Nucleus accumbens (tissue), 56 donors: ENCODE measurements at places on chromosomes 16 and 17.

GRCh38 chr16:84465154-84465553, 39.3 kb downstream of the MEAK7 start:
- no peak for DNase-seq

DNA sequence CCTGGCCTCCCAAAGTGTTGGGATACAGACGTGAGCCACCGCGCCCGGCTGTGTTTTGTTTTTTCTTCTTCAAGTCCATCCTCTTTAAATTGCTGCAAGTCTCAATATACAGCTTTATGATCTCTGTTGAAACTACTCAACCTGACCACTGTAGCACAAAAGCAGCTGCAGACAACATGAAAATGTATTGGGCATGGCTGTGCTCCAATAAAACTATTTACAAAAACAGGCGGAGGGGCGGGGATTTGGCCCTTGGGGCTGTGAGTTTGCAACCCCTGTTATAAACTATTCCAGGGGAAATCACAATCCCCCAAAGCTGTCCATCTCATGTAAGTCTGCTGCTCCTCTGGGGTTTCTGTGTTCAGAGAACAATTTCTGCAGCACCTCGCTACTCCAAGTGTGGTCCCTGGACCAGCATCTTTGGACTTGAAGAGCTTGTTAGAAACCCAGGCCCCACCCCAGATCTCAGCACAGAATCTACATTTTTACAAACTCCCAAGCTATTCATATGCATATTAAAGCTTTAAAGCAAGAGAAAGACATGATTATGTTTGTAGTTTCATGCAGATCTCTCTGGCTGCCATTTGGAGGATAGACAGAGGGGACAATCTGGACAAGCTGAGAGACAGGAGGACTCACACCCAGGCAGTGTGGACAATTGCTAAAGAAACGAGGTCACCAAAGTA, 33.6 kb downstream of the TEKT5 start:
- DNase-seq, result no peak

- DNase-seq, result no peak
Measured at GRCh38 chr17:46916623-46917022, 6.3 kb upstream of the GOSR2 start.

DNA sequence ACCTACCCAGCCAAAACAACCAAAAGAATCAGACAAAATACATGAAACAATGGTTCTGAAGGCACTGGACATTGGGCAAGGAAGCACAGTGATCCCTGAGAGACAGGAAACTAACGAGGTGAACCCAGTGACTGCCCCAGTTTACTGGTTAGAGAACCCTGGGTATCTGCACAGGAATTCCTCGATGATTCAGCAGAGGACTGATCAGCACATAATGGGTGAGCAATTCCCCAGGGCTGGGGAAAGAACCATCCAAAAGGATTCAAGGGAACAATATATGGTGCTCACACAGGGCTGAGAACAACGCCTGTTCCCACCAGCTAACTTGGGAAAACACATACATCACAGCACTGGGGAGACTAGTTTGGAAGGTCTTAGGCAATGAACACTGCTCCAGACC, 167.2 kb downstream of the PARN start:
- DNase-seq, result no peak

DNA sequence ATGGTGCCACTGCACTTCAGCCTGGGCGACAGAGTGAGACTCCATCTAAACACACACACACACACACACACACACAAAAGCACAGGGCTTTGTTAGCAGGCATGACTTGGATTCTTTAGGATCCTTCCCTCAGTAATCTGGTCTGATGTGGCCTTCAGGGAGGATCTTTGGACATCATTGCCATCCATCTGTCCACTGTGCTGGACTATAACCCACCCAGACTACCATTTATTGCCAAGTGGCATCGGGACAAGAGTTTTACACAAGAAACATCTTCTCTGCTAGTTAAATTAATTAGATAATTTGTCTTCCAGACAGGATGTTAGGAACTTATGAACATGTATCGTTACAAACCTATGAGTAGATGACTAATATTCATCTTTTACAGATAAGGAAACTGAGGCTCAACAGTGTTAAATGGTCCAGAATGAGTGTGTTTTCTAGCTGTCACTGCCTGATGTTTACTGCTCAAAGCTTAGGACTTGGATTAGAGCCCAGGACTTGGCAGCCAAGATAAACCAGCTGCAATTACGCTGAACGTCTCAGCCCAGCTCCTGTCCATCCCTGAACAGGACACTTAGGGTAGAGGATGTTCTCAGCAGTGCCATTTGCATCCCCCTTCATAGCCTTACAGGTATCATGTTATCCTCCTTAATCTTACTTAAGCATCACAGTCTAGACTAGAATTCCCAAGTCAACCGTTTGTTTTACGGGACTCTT, 285.8 kb downstream of the WWOX start:
- no peak for DNase-seq

- no peak for DNase-seq
Measured at GRCh38 chr17:58322581-58323185, 5.9 kb downstream of the TSPOAP1 start.

GRCh38 chr17:12342609-12343435, 322.1 kb downstream of the MAP2K4 start:
- no peak for DNase-seq

GRCh38 chr16:621526-622105, 9.2 kb upstream of the WFIKKN1 start:
- peak; percentile 49 for DNase-seq

DNA sequence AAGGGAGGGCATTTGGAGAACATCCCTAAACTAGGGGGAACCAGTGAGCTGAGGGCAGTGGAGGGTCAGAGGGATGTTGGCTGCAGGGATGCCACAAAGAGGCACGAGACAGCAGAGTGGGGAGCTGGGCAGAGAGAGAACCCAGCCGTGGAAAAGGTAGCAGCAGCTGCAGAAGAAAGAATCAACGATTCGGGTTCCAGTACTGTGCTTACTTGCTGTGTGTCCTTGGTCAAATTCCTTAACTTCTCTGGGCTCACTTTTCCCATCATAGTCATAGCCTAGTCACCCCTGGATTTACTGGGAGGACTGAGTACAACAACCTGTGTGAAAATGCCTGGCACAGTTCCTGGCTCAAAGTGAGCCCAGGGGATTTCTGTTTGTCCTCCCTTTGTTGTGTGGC, 12.8 kb upstream of the MMP2 start:
- DNase-seq, result no peak

DNA sequence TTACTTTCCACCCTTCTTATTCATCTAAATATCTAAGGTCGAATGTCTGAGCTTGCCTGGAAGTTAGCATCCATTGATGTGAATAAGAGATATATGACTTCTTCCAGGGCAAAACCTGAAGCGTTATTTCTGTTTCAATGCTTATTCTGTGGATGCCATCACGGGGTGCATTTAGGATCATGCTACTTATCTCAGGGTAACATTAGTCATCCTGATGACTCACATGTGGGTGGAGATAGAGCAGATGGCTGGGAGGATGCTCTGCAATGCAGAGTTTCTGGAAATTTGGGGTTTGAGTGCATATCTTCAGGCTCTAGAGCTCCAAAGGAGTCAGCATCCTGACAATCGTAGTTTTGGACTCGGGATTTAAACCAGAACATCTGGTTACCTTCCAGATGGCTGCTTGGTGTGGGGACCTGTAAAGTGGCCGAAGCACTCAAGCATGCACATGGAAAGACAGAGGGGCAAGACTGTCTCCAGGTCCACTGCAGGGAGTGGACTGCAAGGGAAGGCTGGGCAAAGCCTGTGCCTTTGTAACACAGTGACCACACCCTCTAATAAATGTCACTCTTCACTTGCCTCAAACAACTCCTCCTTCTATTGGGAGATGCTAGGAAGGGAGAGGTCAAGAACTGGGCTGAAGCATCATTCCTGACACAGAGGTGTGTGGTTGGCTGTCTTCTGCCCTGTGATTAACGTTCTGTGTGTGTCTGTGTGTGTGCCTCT, 175.2 kb upstream of the SALL1 start:
- peak; percentile 23 for DNase-seq

- no peak for DNase-seq
Measured at GRCh38 chr17:66417300-66417719, 114.9 kb downstream of the PRKCA start.

- DNase-seq, result no peak
Measured at GRCh38 chr16:15810949-15811348, 45.9 kb downstream of the MYH11 start.
